ENCODE measurements at places on chromosomes 3 and 15. TPM values are rescaled to one million over a fixed set of nuclear protein-coding genes. Genes with fewer than 3 reads are reported as not detected.

CHRD gene
- total RNA-seq = 0.48 TPM

FOXB1 gene
- total RNA-seq = not detected

PRR20G gene
- not detected for total RNA-seq

FBXW12 gene
- not detected for total RNA-seq

SLC35G2 gene
- 3.8 TPM for total RNA-seq

RPL29 gene
- 2,826 TPM for total RNA-seq

All from esophagus squamous epithelium (tissue), 5 donors.